ENCODE measurements at places on chromosomes 7 and 10. TPM values are rescaled to one million over a fixed set of nuclear protein-coding genes. Genes with fewer than 3 reads are reported as not detected.

The CYP3A7 gene
- not detected for total RNA-seq

The LRRC17 gene
- 229 TPM for total RNA-seq

The LSM8 gene
- 15.2 TPM for total RNA-seq

The NPFFR1 gene
- not detected for total RNA-seq

The FANK1 gene
- total RNA-seq: 1.5 TPM

The CREB3L2 gene
- total RNA-seq: 47.5 TPM

The LLCFC1 gene
- not detected for total RNA-seq

The GPER1 gene
- total RNA-seq: 7.6 TPM

The SFXN4 gene
- 29.5 TPM for total RNA-seq

The PLCE1 gene
- total RNA-seq: 4.9 TPM

The USP6NL gene
- 7.7 TPM for total RNA-seq

The NODAL gene
- not detected for total RNA-seq
